ENCODE measurements at places on chromosomes 11 and 22. TPM values are rescaled to one million over a fixed set of nuclear protein-coding genes. Genes with fewer than 3 reads are reported as not detected.

DNA sequence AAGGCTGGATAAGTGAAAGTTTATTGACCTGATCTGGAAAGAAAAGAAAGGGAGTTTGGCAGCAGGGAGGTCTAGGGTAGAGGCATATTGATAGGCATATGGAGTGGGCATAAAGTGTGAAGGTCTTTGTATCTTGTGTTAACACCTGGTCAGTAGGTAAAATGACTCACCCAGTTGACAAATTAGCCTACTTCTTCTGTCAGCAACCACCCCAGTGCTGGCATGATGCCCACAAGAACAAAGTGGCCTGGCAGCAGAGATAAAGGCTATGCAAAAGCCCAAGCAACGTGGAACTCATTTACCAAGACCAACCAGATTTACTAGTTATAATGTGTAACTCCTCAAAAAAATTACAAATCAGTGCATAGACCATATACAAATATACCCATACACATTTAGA, 4.9 kb downstream of the OR10A3 start:
- DNase-seq = no peak

Gene TTC36
- total RNA-seq = 0.92 TPM

Gene CARNS1
- 14.1 TPM for total RNA-seq

DNA sequence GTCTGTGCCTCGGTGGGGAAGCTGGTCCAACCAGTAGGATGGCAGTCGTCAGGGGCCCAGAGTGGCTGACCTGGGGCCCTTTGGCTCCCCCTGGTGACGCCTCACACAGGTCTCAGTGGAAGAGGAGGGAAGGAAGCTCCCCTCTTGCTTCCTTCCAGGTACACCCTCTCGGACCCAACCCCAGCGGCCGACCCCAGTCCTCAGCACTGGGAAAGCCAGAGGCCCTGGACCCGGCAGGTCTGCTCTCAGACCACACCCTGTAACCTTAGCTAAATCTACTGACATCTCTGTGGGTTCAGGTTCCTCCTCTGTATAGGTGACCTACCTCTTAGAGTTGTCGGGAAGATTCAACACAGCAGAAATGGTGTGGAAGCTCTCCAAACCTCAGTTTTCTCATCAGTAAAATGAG, 3.4 kb upstream of the SCUBE1 start:
- no peak for DNase-seq

Gene SCUBE2
- 1.3 TPM for total RNA-seq

Gene MMP27
- not detected for total RNA-seq

DNA sequence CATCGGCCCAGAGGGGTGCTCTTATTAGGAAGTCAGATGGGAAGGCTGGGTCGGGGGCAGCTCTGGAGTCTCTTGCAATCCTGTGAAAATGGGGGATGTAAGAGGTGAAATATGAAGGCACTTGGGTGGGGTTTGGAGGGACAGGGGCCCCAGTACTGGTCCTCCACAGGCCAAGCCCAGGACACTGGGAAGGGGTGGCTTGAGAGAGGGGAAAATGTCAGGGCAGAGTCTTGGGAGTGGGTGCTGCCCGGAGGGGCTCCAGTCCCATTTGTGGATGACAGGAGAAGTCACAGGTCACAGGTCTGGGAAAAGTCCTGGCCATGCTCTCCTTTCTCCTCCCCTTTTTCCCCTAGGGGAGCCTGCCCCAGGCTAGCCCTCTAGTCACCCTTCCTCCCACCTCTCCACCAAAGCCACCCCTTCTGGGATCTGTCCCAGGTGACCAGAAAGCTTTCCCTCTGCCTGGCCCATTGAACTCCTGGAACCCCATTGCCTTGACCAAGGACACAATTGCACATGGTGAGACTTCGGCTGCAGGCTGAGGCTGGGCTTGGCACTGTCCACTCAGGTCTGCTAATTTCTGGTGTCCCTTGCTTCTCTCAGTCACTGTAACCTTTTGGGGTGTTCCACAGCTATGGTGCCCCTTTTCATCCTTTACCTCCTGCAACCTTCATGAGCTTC, 1465.0 kb downstream of the TBC1D22A start:
- no peak for DNase-seq

- DNase-seq = no peak
Observed at GRCh38 chr22:22576244-22576988, 17.4 kb upstream of the PRAME start.

Gene TRPC6
- total RNA-seq = 0.19 TPM

DNA sequence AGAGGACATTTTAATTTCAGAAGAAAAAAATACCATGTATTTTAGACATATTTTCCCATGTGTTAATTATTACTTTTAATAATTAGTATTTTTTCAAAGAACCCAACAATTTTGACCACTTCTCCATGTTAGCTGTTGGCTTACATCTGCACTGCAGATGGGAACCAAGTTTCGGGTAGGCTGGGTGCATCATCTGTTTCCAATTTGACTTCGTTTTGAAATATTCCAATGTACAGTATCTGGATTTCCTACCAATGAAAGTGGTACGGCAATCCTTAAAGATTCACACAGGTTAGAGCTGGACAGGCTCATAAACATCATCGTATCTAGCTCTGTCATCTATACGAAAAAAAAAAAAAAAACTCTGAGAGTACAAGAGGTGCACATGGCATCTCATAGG, 670.2 kb downstream of the OPCML start:
- DNase-seq = no peak

Gene BIK
- 0.43 TPM for total RNA-seq

All from Right ventricle myocardium inferior (tissue), 1 donor.